Sciatic nerve (tissue), 2 donors: ENCODE measurements at places on chromosomes 7 and 10.

GRCh38 chr10:36788152-36788551 is 337.2 kb upstream of the ANKRD30A start:
- DNase-seq = no peak

DNA sequence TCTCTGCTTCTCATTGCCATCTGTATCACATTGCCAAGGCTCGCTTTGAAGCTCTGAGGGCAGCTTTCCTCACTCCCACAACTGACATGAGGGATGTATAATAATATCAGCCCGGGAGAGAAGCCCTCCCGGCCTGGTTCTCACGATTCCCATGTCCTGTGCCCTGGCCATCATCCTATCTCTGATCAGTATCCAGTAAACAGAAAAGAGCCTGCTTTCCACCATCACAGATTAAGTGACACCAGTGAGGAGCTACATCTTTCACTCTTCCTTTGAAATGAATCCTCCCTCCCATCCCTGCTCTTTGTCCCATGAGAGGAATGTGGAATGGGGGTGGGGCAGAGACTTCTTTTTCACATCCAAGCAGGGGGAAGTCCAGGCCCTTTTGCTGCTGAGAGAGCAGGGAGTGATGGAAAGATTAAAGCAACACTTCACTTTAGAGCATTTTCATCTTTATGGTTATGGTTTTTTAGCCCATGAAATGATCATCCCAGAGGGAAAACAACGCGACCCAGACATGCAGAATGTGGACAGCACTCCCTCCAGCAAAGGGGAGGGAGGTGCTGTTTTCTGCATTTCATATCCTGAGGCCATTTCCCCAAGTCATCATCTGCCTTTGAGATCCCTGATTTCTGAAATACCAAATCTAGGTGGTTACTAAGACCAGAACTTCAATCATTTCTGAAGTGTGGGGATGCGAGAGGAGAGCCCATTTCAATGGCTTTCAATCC is 84.6 kb upstream of the LYZL1 start:
- no peak for DNase-seq

GRCh38 chr7:77415476-77415822 is 700 bp downstream of the GSAP start:
- no peak for DNase-seq

GRCh38 chr7:50868426-50869100 is 85.9 kb upstream of the GRB10 start:
- DNase-seq = no peak

GRCh38 chr7:34734771-34735170 is 76.8 kb downstream of the NPSR1 start:
- no peak for DNase-seq

GRCh38 chr10:68594405-68594804 is 34.3 kb downstream of the TET1 start:
- peak; percentile 65 for DNase-seq

DNA sequence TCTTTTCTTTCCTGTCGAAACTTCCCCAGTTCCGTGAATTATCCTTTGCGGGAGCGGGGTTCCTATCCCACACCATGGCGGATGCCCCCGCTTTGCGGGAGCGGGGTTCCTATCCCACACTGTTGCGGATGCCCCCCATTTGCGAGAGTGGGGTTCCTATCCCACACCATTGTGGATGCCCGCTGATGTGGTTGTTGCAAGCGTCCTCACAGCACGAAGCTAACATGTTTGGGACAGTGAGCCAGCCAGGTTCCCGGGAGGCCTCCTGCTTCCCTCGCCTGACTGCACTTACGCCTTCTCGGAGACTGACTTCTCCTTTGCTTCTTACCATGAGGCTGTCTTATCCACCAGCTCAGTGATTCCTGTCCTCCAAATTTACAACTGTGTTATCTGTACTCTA is 134.7 kb downstream of the VIPR2 start:
- DNase-seq = peak; percentile 47

GRCh38 chr7:95330204-95330960 is 6.0 kb upstream of the PON1 start:
- no peak for DNase-seq

DNA sequence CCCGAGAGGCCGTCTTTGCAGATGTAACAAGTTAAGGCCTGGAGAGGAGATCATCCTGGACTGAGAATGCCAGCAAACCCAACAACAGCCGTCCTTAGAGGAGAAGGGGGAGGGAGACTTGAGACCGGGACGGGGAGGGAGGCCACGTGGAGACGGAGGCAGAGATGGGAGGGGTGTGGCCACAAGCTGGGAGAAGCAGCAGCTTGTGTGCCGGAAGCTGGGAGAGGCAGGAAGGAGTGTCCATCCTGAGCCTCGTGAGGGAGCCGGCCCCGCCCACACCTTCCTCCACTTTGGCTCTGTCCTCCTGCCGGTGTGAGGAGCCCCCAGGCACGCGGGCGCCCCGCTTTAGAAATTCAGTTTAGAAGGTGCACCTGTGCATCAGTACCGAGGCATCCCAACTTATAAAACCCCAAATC is 95.7 kb downstream of the DNAJB6 start:
- peak; percentile 61 for DNase-seq

DNA sequence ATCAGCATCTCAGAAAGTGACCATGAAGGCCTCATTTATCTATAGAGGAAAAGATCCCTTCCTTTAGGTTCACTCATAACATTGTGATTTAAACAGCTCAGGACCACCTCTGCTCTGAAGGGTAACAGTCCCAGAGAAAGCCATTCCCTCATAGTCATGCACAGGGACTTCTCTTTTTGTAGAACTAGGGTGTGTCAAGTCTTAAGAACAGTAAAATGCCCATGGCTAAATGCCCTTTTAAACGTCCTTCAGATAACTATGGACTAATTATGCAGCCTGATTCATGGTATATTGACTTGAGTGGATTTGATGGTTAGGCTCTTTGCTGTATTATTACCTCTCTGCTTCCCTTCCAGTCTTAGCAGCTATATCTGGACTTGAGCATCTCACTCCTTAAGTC is 337.8 kb downstream of the SORCS1 start:
- DNase-seq = no peak

- DNase-seq = no peak
Observed at GRCh38 chr10:78259391-78259790, 225.7 kb downstream of the RPS24 start.

- DNase-seq = no peak
Observed at GRCh38 chr7:152637161-152637560, 38.8 kb downstream of the XRCC2 start.

DNA sequence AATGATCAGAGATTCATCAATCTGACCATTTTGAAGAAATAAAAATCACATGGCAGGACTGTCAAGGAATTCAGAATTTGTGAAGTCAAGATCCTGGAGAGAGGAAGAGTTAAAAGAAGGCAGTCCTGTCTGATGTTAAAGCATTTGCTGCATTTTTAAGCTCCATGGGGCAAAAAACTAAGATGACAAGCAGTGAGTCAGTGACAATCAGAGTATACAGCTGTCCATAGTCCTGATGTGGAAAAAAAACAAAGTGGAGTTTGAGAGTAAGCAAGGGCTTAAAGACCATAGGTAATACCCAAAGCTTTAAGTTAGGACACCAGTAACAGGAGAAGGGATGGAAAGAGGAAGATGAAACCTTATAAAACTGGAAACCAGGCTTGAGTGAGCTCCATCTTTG is 412.7 kb upstream of the ANKRD30A start:
- DNase-seq = no peak

DNA sequence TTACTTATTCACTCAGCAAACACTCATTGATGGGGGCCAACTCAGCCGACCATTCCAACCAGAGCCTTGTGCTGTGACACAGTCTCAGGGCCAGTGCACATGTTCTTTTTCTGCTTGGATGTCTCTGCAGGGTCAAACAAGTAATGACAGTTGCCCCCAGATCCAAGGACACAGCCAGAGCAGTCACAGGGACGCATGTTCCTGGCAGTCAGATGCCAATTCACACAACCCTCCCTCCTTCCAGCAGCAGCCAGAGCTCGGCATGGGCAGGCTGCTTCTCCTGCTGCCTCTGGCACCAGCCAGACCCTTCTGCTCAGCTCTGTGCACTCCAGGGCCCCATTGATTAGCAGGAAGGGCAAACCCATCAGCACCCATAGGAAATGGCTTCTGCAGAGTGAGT is 20.3 kb downstream of the DRGX start:
- DNase-seq = no peak

GRCh38 chr7:113010377-113010776 is 76.2 kb downstream of the GPR85 start:
- DNase-seq = no peak

DNA sequence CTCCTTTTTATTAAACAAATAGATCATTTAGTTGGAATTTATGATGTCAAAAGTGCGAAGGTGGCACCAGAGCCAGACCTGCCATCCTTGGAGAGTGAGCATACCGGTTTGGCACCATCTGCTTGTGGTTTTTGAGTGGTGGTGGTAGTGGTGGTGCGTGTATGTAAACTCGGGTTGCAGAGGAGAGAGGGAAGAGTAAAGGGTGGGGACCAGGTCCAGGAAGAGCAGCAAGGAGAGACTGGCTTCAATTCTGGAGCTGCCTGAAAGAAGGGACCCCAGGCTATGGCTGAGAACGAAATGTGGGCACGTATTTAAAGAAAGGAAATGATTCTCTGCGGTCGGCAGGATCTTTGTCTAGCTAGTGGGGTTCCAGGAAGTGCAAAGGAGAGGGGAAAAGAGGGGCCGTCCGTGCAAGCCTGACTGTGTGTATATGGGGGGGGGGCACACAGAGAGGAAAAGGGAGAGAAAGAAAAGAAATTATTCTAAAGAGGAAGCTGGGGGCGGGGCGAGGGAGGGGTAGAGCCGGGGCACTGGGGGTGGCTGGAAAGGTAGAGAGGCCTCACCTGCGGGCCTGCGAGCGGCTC is 448 bp upstream of the GOLGA7B start:
- no peak for DNase-seq
